ENCODE measurements at places on chromosomes 16 and 17. TPM values are rescaled to one million over a fixed set of nuclear protein-coding genes. Genes with fewer than 3 reads are reported as not detected.

CYBA gene
- total RNA-seq, result 140 TPM

HOXB5 gene
- total RNA-seq, result 0.59 TPM

GRCh38 chr17:37146086-37147064 is 197.6 kb downstream of the AATF start:
- H3K4me1 ChIP-seq, result peaks cover 12% of the 10 kb centered on the region
- peaks cover 4% of the 10 kb centered on the region for H3K36me3 ChIP-seq
- H3K27me3 ChIP-seq, result no peaks in the 10 kb centered on the region

SCNN1B gene
- not detected for total RNA-seq

- peaks cover 7% of the 10 kb centered on the region for H3K36me3 ChIP-seq
- H3K4me3 ChIP-seq, result peak within 1 kb of the TSS; percentile 98
- H3K27me3 ChIP-seq, result peaks cover 10% of the 10 kb centered on the region
Observed at GRCh38 chr17:42979511-42980273, at the start of gene PTGES3L. Gene PTGES3L (minus strand): TSS chr17:42980080. CDS start chr17:42980053, 27 bp downstream.

GRCh38 chr17:64242633-64243032 is 20.4 kb downstream of the TEX2 start:
- H3K27ac ChIP-seq, result no peak overlapping the region
- H3K27me3 ChIP-seq, result no peaks in the 10 kb centered on the region
- no peak overlapping the region for H3K4me3 ChIP-seq

TBC1D3G gene
- not detected for total RNA-seq

GRCh38 chr16:17497648-17498047 is 26.9 kb upstream of the XYLT1 start:
- H3K27ac ChIP-seq, result no peak overlapping the region
- DNase-seq, result no peak
- H3K36me3 ChIP-seq, result no peaks in the 10 kb centered on the region
- H3K4me3 ChIP-seq, result no peak overlapping the region
- H3K27me3 ChIP-seq, result no peaks in the 10 kb centered on the region

Measured in endothelial cell (in vitro differentiated cells).